Activated T-cell treated with anti-CD3 and anti-CD28 coated beads, Interleukin-2, amount 50 U/mL, for 72 hours (primary cell): ENCODE measurements at places on chromosomes 2 and 18. TPM values are rescaled to one million over a fixed set of nuclear protein-coding genes. Genes with fewer than 3 reads are reported as not detected.

DNA sequence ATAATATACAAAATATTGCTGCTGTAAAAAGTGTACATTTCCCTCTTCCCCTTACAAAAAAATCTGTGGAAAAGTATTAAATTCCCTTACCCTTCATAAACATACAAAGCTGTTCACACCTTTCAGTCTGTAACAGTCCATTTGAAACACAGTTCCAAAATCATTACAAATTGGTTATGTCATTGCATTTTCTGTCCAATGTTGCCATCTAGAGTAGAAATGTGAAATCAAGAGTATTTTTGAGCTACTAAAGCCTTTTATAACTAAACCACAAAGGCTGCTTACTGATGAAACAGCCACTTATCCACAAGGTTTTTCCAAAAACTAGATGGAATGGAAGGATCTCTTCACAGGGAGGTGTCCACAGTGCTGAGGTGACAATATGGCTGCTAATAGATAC lies 72.5 kb downstream of the SS18 start:
- no peak for DNase-seq

DNA sequence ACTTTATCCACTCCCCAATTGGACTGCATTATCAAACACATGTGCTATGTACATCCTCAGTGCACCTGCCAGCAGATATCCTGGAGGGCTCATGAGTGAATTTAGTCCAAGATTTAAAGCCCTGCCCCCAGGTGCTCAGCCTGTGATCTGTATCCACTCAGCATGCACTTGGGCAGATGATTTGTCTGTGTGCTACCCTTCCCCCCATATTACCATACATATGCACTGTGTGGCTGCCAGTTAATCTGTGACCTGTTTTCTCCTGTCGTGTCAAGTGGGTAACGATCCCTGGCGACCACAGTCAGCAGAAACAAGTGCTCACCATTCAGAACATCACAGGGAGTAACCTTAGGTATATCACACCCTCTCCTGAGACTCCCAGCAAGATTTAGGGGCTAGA lies 10.2 kb downstream of the NAGK start:
- no peak for DNase-seq

CCDC141 gene
- 9.4 TPM for total RNA-seq

- no peak for DNase-seq
Observed at GRCh38 chr2:201357221-201357620, at the start of gene FLACC1. TSS of gene FLACC1 (minus strand) at chr2:201357345. CDS start at chr2:201351404, 5,941 bp downstream.

GRCh38 chr2:223594831-223595230 lies 7.3 kb downstream of the SCG2 start:
- no peak for DNase-seq

- no peak for DNase-seq
Observed at GRCh38 chr2:210269148-210269547, 43.9 kb upstream of the ACADL start.

DNA sequence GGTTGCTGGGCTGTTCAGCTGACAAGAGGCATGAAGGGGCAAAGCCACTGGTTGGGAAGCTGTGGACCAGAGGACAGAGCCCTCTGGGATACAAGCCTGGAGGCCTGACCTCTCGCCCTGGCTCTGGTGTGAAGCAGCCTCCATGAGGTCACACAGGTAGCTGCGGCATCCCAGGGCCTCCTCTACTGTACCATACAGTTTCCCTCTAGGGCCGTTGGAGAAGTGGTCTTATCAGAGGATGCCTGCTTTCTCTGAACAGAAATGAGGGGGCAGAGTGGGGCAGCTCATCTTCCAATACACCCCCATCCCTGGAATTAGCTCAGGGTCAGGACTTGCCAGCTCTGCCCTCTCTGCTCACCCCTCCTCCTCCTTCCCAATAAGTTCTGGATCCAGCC lies 135.1 kb upstream of the SMAD2 start:
- DNase-seq: no peak

DNA sequence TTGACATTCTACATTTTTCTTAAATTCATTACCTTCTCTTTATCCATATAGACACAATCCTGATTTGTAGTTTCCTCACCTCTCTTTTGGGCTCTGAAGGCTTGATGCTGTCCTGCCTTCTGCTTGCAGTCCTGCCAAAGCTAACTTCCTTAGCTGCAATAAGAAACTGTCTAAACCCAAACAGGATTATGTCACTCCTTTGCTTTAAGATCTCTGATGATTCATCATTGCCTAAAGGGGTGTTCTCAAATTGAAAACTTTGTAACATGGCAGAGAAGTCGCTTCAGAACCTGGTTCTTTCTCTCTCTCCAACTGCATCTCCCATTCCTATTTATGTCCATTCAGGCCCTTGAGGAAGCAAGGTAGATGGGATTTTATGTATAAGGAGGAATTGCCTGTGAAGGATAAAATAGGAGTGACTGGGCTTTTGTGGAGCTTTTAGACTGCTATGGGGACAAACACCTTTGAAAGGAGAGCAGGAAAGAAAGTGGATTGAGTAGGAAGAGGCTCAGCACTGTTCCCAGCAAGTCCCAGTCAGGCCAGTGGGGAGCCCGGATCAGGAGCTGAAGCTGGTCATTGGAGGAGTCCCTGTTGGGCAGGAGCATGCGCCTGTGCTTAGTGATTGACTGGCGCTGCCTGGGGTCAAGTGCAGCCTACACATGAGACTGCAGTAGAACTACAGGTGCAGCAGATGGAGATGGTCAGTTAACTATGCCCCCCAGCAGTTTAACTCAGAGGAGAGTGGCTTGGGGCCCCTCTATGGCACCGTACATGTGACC lies 390.6 kb downstream of the CTNNA2 start:
- DNase-seq: no peak

- no peak for DNase-seq
Observed at GRCh38 chr2:195666113-195666712, 9.2 kb downstream of the SLC39A10 start.

- no peak for DNase-seq
Observed at GRCh38 chr2:222043897-222044296, 254.9 kb downstream of the PAX3 start.

- DNase-seq: no peak
Observed at GRCh38 chr2:46489423-46490174, 10.2 kb downstream of the TMEM247 start.
